Neural progenitor cell (in vitro differentiated cells): ENCODE measurements at places on chromosomes 1 and 21. TPM values are rescaled to one million over a fixed set of nuclear protein-coding genes. Genes with fewer than 3 reads are reported as not detected.
A peak's percentile ranks its signal among the peaks of the same experiment; 100 is the strongest.

MX2 gene
- 2.2 and 3.3 TPM in 2 replicates for total RNA-seq

- DNase-seq, result no peak
These were observed 64.1 kb upstream of the LRP8 start for GRCh38 chr1:53391982-53392381.

DNA sequence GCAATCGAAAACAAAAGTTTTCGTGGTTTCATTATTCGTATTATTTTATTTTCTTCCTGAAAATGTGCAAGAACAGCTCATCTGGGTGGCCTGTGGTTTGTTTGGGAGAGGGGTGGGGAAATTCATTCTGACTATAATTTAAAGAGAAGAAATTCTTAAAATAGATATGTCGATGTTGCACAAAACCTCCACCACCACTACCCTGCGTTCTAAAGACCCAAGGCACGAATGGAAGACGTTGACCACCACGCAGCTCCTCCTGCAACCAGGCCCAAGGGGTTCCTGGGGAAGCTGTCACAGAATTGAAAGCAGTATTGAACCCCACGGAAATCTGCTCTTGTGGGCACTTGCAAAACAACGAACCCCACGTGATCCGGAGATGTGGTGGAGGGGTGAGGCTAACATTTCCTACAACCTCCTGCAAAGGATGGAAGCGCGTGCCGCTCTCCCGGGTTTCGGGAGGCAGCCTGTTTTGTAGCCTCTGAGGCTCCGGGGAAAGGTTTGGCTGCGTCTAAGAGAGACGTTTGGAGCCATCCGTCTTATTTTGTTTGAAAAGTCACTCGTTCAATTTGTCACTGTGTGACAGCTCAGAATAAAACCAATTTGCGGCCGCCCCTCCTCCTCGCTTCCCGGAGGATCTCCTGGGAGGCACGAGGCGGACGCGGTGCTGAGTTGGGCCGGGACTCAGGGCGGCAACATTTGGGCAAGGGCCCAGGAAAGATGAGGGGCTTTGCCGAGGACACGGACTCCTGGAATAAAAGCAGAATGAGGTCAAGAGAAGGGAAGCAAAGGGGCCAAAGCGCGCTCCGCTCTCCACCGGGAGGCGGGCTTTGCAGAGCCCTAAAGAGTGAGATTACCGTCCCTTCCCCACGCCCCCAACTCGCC, 810 bp upstream of the HLX start:
- peak; percentile 46 for DNase-seq

ANKRD35 gene
- 1.1 and 1.9 TPM in 2 replicates for total RNA-seq

GRCh38 chr1:58104960-58105359, 441.6 kb downstream of the OMA1 start:
- DNase-seq, result no peak
